ENCODE measurements at places on chromosomes 1 and 21.

DNA sequence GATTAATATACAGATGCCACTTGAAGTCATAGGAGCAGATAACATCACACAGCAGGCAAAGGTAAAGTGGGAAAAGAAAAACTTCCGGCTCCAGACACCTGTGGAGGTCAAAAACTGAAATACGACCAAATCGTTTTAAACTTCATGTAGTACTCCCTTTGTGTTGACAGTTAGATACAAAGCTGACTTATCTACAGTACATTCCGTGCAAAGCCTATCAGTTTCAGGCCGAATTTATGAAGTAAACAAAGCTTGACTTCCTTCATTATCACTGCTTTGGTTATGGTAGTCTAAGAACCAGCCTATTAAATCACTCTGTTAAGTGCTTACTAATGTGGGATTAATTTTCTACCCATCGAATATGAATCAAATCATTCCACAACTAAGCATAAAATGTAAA, 156.3 kb downstream of the SMYD3 start:
- DNase-seq, result no peak

GRCh38 chr1:10830961-10831668, 34.7 kb upstream of the CASZ1 start:
- no peak for DNase-seq

GRCh38 chr1:201535046-201535918, 3.6 kb upstream of the NAV1 start:
- no peak for DNase-seq

DNA sequence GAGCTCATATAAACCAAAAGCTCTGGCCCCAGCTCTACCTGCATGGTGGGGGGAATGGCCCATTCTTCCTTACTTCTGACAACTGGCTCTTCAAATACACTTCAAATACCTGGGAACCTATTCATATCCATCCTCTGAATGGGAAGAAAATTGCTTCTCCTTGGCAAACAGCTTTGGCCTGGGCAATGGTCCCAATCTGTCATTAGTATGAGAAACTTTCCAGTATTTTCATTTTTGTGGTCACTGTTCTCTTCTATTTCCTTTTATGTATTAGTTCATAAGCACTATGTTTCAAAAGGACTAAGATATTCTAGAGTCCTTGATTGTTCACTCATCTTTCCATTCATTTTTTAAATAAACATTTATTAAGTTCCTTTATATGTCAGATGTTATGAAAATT, 5.2 kb upstream of the HSD3B2 start:
- no peak for DNase-seq

- no peak for DNase-seq
These were observed 630 bp downstream of the HPCA start for GRCh38 chr1:32886828-32887414.

- DNase-seq, result no peak
These were observed 44.0 kb downstream of the OR10J1 start for GRCh38 chr1:159483501-159483900.

DNA sequence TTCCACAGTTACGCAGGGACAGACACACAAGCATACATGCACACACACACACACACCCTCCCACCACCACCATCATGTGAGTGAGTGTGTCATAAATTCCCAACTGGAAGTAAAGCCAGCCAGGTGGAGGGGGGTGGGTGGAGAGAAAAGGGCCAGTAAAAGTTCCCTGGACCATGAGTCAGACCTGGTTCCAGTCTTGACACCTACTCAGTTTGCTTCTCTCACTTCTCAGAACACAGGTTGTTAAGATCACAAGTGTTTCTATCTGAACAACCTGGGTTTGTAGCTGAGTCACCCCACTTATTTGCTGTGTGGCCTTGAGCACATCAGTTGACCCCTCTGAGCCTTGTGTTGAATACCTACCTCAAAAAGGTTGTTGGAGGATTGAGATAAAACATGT, 9.6 kb downstream of the EPHA10 start:
- no peak for DNase-seq

DNA sequence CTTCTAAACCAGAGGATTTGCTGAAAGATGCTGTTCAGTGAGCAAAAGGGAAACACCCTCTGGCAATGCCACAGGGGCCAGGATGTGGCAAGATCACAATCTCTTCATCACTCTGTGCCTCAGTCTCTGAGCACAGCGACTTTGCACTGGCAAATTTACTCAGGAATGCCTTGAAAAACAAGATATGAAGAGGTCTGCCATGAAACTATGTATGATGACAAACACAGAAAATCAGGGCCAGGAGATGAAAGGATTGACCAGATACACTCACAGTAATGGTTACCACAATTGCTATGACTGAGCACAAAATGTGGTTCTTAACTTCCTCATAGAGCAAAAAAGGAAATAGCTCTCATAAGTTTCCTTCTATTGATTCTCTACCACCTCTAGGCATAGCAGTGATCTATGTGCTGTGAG, 5.8 kb downstream of the TTC13 start:
- DNase-seq, result no peak

- no peak for DNase-seq
These were observed 127.6 kb downstream of the NOS1AP start for GRCh38 chr1:162197041-162197531.

DNA sequence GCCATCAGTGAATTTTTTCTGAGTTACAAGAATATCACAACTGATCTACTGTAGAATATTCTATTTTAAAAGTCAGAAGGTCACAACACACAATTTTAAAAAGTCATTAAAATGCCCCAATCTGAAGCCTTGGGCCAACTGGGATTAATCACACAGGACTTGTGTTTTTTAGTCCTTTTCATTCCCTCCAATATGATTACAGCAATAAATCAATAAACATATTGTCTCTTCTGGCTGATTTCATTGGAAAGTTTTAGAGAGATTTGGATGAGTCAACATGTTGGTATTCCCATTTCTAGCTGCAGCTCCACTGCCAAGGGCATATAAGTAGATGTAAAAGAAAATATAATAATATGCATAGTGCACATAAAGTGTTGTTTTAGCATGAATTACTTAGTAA, 85.8 kb downstream of the NIBAN1 start:
- DNase-seq, result no peak

- no peak for DNase-seq
These were observed 21.2 kb upstream of the CLIC6 start for GRCh38 chr21:34647555-34647954.

DNA sequence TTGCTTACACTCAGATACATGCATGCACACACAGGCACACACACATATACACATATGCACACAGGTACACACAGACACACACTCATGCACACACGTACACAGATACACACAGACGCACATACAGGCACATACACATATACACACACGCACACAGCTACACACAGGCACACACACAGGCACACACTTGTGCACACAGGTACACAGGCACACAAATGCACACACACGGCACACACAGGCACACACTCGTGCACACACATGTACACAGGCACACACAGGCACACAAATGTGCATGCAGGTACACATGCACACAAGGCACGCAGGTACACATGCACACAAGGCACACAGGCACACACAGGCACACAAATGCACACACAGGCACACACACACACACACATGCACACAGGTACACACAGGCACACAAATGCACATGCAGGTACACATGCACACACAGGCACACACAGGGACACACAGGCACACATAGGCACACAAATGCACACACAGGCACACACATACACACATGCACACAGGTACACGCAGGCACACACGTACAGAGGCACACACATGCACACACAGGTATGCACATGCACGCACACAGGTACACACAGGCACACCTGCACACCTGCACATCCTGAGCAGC, 110.0 kb downstream of the WDR4 start:
- DNase-seq, result no peak

DNA sequence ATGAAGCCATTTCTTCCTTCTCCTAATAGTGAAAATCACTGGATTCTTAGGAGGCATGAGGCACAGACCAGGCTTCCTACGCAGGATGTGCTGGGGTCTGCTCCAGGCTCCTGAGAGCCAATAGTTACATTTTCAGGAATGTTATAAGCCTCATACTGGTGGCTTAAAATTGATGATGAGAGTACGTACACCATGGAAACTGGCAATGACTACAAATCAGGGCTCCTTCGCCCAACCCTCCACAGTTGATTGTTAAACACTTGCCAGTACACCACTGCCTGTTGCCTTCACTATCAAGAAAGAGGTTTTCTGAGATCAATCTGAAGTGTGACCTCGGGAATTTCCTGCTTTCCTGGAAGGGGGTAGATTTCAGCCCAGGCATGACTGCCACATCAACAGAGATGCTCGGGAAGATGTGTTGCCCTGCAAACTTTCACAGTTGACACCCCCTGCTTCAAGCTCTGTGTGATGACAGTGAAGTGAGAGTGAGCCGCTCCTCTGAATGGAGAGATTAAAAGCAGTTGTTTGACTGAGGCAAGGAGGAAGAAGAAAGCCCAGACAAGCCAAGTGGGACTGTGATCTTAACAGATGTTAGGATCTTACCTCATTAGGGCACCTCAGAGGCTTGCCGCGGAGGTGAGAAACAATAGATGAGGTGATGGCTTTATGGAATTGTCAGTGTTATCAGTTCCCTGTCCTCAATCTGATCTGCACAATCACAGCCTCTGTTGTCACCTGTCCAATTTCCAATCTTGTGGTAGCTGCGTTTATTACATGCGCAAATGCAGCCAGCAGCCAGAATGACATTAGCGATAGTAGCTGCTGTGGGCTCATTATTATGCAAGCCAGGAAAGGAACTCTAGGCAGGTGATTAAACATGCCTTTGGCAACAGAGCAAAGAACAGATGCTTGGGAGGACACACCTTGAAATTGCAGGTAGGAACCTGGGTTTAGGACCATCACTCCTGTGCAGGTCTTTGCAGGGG, 277.3 kb downstream of the KAZN start:
- no peak for DNase-seq

DNA sequence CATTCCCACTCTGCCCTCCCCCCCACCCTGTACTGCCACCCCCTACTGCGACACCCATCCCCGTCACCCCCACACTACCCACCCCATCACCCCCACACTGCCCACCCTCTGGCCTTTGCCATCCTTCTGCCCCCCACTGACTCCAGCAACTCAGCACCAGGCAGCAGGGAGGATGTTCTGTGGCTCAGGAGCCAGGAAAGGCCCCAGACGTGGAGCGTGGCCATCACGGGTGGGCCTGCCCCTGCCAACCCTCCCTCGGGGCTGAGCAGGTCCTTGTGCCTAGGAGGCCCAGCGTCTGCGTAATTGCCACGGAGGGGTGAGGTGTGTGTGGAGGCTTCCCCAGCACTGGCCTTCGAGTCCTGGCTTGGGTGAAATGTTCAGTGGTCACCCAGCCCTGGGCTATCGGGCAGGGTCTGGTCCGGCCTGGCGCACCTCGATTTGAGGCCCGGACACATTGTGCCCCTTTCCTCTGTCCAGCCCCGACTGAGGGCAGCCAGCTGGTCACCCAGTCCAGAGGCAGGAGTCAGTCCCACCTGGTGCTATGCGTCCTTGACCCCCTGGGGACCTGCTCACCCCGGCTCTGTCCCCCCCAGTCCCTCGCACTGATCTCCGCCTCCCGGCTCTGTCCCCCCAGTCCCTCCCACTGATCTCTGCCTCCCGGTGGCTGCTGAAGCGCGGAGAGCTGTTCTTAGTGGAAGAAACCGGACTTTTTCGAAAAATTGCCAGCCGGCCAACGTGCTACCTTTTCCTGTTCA, 23.0 kb downstream of the ARHGEF16 start:
- no peak for DNase-seq

DNA sequence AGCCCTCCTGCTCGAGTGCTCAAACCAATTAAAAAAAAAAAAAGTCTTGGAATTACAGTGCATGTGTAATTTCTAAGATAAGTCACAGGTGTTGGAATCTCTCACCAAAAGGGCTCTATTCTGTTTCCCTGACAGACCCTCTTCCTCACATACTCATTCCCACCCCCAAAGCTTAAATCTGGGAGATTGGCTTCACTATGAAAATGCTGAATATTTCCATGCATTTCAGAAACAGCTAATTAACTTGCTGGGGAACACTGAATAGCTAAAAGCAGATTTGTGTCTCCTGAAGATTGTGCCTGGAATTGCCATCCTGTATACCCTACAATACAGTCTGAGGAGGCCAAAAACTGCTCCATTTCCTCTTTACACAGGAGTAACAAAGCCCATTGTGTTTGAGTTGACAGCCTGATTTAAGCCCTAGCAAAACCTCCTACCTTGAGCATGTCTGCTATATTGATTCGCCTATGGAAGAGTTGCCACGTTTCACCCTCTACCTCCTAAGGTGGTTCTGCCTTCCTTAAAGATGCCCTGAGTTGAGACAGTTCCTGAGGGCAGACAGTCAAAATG, 1.4 kb upstream of the PIK3R3 start:
- no peak for DNase-seq

GRCh38 chr1:22292011-22292788, 149.3 kb upstream of the WNT4 start:
- DNase-seq, result no peak

- no peak for DNase-seq
These were observed 54.7 kb downstream of the LHX8 start for GRCh38 chr1:75188892-75189291.

DNA sequence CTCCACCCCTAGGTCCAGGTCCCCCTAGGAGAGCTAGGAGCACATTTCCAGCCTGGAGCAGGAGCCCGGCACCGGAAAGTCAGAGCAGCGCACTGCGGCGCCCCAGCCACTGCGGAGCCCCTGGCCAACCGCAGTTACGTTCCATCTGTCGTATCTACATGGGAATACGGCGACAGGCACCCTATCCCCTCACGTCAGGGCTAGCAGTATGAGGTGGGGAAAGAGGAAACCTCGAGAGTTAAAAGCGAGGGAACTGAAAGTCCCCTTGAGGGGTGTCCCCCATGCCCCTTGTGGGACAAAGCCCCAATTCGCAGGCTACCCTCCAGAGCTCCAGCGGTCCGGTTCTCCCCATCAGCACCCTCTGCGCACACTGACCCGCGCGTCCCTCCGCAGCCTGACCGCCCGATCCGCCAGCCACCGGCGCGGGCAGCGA, 995 bp downstream of the COLGALT2 start:
- no peak for DNase-seq

DNA sequence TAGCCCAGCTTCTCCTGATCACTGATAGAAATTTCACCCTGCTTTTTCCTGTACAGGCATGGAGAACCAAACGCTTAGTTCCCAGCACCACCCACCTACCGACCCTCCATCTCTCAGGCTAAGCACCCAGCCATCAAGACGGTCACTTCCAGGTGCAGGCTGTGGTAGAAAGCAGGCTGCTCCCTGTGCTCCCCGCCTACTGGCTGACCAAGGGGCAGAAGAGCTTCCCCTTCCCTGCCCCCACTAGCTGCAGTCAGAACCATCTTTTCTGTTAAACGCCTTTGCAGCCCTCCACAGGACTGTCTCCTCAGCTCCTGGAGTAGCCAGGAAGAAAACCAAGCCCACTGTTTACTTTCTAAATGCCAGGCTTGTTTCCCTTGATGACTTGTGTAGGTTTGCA, 23.0 kb downstream of the SPATA46 start:
- DNase-seq, result no peak

DNA sequence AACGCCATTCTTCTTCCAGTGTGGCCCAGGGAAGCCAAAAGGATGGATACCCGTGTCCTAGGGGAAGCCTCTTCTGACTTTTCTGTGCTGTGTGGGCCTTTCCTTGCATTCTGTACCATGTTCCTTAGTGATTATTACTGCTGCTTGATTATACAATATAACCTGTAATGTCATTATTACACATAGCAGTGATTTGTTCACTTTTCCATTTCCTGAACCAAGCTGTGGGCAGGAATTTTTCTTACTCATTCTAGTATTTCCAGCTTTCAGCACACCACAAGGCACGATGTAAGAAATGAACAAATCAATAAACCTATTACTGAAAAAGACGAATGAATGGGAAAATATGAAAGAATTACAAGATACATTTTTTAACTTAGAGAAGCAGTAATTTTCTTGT, 8.4 kb upstream of the USP33 start:
- no peak for DNase-seq

Data from mesothelial cell of epicardium (in vitro differentiated cells).